Activated naive CD4-positive, alpha-beta T cell treated with anti-CD3 and anti-CD28 coated beads, Interleukin-2, amount 50 U/mL, for 16 hours (primary cell): ENCODE measurements at places on chromosomes 5 and 9.

GRCh38 chr5:170482511-170482910 is 21.3 kb upstream of the KCNIP1 start:
- no peak for DNase-seq

DNA sequence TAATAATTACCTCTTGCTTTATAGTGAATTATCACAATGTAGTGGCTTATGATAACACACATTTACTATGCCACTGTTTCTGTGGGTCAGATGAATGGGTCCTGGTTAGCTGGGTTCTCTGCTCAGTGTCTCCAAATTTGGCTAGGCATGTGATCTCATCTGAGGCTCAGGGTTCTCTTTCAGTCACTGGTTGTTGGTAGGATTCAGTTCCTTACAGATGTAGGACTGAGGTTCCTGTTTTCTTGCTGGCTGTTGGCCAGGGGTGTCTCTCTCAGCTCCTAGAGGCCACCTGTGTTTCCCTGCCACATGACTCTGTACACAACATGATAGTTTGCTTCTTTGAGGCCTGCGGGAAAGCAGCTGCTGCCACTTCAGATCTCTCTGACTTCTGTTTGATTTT is 7.1 kb downstream of the NFX1 start:
- no peak for DNase-seq

GRCh38 chr5:139064613-139065012 is 133.6 kb downstream of the SIL1 start:
- no peak for DNase-seq

DNA sequence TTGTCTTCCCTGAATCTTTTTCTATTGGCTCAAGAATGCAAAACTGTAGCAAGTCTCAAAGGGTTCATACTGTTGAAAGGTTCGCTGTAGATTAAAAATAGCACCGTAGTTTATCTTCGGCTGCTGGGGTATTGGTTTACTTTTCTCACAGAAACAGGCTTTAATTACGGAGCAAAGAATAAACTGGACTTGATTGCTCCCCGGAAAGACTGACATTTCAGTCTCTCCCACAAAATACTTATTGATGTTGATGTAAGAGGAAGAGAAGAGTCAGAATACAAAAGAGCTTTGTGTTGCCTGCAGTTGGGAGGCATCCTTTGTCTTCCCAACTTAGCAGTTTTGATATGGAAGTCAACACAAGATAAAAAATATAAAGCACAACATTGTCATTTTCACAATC is 183.9 kb upstream of the DMAC1 start:
- DNase-seq = no peak

DNA sequence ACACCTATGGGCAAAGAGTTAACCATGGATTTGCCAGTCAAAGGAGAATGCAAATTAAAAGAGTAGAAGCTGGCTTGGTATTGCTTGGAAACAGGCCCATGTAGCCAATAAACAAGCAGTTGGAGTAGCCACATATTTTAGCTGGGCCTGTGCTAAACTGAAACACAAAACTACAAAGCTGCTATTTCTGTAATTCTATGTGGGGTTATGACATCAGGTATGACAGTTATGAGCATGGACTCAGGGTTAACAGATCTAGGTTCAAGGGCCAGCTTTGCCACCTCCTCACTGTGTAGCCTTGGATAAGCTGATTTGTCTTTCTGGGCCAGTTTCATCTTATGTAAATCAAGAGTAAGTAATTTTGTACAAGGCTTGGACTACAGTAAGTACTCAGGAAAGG is 142.7 kb downstream of the PIP5K1B start:
- no peak for DNase-seq

DNA sequence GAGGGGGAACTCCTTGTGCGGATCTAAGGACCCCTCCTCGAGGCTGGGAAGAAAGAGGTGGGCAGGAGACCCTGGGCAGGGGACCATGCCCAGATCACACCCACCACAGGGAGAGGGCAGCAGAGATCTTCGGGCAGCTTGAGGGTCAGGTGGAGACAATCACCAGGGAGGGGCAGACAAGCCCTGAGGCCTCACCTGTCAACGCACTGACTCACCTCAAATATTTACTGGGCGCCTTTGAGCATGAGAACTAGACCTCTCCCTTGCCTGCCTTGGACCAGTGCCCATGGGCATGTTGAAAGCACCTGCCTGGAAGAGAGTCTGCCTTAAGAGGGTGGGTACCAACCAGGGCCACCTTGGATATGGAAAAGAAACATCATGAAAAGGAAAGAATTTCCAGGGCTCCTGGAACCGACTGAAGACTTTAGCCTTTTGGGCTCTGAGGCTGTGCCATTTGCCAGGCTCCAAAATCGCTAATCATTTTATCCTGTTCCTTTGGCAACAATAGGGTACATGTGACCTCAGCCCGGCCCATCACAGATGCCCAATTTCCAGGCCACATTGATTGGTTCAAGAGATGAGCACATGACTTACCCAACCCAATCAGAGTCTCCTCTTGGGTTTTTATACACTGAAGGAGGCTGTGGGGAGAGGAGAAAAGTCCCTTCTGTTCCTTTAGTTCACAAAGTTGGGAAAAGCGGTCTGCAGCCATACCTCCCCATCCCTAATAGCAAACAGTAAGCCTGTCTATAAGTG is 10.4 kb upstream of the SPINK4 start:
- no peak for DNase-seq

- DNase-seq = no peak
Measured at GRCh38 chr9:124306098-124306735, 48.5 kb downstream of the NEK6 start.

- DNase-seq = peak; percentile 66
Measured at GRCh38 chr9:113511856-113512761, 48.6 kb downstream of the RGS3 start.

GRCh38 chr5:134127376-134127861 is 12.9 kb downstream of the TCF7 start:
- no peak for DNase-seq

GRCh38 chr5:42612750-42613366 is 143.8 kb upstream of the CCDC152 start:
- no peak for DNase-seq

DNA sequence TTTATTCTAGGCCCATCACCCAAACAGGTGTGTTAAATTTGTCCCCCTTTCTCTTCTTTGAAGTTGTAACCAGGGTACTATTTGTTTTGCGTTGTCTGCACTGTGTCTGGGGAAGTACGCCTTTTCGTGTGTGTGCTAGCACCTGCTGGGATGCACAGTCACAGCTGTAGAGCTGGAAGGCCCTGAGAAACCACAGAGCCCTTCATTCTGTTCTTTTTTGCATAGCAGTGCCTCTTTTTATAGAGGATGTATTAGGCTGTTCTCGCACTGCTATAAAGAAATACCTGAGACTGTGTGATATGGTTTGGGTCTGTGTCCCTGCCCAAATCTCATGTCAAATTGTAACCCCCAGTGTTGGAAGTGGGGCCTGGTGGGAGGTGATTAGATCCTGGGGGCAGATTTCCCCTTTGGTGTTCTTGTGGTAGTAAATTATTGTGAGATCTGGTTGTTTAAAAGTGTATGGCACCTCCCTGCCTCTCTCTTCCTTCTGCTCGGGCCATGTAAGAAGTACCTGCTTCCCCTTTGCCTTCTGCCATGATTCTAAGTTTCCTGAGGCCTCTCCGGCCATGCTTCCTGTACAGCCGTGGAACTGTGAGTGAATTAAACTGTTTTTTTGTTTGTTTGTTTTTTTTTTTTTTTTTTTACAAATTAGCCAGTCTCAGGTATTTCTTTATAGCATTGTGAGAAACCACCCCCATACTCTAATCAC is 14.0 kb downstream of the SEC61B start:
- no peak for DNase-seq

DNA sequence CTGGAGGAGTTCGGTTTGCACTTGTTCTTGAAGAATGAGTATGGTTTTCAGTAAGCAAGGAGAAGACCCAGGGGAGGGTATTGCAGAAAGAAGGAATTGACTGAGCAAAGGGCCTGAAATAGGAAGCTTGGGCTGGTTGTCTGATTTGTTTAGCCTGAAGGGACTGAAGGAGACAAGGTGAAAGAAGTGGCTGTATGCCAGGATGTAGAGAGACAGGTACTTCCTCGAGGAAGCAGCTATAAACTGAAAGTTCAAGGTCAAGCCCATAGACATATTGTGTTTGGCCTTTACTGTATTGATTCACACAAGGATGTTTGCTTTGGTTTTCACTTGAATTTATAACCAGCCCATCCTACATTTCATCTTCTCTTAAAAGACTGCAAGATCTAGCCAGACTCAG is 183.1 kb downstream of the PALM2AKAP2 start:
- DNase-seq = no peak

GRCh38 chr9:73565026-73565425 is 413.4 kb downstream of the ANXA1 start:
- no peak for DNase-seq

GRCh38 chr9:131927091-131927490 is 152.6 kb downstream of the MED27 start:
- no peak for DNase-seq

DNA sequence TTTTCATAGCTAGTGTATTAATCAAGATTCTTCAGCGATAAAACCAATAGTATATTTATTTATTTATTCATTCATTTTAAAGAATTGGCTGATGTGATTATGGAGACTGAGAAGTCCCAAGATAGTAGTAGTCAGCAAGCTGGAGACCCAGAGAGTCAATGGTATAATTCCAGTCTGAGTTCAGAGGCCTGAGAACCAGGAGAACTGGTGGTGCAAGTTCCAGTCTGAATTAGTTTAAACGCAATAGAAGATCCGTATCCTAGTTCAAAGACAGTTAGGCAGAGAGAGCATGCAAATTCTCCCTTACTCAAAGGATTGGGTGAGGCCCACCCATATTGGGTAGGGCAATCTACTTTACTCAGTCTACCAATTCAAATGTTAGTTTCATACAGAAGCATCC is 364.2 kb upstream of the RPS23 start:
- DNase-seq = no peak

DNA sequence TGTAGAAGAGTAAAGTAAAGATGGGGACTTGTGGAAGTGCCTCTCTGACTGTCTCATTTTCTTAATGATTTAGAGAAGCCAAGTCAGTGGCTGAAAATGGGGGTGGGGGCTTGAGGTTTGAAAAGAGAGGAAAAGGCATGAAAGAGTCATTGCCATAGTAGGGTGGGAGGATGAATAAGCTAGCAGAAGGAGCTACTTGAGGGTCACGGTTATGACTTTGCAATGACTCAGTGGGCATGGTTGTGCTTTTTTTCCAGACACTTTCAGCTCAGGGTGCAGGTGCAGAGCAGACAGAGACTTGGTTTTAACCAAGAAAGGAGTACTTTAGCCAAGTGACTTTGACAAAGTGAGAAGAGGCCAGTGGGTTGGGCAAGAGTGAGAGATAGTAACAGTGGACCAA is 117.8 kb downstream of the PTTG1 start:
- DNase-seq = peak; percentile 47

DNA sequence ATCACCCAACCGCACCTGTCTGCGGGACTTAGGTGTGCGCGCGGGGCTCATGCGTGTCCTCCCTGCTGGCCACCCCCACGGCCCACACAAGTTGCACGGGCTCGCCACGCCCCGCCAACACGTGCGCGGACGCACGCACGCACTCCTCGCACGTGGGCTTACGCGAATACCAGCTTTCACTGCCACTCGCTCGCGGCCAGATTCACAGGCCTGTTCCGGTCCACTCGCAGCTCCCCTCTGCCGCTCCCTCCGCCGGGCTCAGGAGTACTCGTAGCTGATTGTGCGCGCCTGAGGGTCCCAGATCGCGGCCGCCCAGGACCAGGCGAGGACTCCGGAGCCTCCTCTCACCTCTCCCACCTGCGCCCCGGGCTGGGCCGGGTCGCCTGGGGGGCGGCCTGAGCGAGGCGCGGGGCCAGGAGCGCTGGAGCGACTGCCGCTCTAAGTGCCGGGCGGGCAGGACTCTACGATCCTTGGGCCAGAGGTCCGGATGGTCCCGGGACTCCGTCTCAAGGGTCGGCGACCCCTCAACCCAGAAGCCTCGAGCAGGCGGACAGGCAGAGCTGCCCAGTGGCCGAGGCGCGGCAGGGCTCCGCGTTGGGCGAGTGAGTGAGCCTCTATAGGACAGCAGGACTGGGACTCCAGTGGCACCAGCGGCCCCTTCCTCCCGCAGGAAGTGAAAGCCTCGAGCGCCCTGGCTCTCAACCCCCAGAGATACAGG is 3.4 kb downstream of the PCDHGC5 start:
- peak; percentile 48 for DNase-seq

DNA sequence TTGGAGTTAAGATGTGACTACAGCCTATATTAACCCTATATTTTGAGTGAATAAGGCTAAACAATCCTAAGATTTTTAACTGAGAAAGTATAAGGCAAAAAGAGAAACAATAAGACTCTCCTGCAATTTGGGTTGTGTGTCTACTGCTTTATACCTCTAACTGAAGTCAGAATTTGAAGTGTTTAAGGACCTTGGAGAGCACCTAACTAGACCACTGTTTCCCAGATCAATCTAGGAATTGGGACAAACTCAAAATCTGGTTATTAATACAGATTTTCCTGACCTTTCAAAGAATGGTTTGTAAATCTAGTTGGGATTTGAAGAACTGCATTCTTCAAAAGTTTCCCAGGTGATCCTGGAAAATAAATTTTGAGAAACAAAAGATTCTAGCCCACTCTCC is 42.1 kb downstream of the GABRA1 start:
- DNase-seq = no peak

- DNase-seq = no peak
Measured at GRCh38 chr5:108660291-108660690, 87.4 kb upstream of the FER start.

DNA sequence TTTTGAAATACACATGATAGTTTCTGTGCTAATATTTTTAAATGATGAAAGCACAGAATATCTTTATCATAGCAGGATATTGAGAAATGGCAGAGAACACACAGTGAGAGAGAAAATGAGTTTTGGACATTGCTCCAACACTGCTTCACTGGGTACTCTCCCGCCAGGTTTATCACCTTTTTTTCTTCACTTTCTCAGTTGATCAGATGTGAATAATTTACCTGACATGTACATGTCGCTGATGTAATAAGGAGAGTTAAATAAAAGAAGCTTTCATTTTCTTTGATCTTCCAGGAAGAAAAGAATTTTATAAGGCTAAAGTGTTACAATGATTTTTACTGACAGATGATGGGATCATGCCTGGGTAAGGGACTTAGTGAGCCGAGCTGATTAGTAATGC is 134.5 kb downstream of the ALDH1A1 start:
- no peak for DNase-seq

- DNase-seq = no peak
Measured at GRCh38 chr9:81979196-81979595, 9.4 kb upstream of the SPATA31D1 start.

DNA sequence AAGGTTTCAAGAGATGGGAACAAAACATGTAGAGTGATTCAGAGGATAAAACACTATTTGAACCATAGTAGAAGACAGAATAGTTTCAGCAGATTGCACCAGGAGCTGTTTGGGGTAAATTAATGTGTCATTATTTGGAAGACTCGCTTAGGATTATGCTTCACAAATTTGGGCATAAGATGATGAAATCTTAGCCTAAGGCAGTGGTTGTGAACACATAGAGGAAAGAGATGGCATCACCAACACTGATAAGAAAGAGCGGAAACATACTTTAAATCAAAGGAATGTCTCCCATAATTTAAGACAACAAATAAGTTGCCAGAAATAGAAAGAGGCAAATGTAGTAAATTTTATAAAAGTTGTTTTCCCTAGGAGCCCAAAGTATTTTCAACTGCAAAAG is 66.1 kb upstream of the TBCA start:
- no peak for DNase-seq
